Activated CD4-positive, alpha-beta T cell treated with anti-CD3 and anti-CD28 coated beads, Interleukin-2, amount 50 U/mL, for 48 hours (primary cell): ENCODE measurements at places on chromosomes 1 and 21.

DNA sequence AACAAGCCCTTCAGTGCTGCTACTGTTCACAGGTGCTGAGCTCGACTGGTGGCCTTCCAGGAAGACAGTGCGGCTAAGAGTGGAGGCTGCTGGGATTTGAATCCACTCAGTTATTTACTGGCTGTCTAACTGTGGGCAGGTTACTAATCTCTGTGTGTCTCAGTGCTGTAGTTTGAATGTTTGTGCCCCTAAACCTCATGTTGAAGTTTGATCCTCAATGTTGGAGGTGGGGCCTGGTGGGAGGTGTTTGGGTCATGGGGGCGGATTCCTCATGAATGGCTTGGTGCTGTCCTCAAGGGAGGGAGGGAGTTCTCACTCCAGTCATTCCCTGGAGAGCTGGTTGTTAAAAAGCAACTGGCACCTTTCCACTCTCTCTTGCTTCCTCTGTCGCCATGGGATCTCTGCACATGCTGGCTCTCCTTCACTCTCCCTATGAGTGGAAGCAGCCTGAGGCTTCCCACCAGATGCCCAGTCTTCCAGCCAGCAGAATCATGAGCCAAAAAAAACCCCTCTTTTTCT lies 334.8 kb downstream of the RPS6KC1 start:
- no peak for DNase-seq

GRCh38 chr1:48775831-48776392 lies 779 bp downstream of the BEND5 start:
- no peak for DNase-seq

DNA sequence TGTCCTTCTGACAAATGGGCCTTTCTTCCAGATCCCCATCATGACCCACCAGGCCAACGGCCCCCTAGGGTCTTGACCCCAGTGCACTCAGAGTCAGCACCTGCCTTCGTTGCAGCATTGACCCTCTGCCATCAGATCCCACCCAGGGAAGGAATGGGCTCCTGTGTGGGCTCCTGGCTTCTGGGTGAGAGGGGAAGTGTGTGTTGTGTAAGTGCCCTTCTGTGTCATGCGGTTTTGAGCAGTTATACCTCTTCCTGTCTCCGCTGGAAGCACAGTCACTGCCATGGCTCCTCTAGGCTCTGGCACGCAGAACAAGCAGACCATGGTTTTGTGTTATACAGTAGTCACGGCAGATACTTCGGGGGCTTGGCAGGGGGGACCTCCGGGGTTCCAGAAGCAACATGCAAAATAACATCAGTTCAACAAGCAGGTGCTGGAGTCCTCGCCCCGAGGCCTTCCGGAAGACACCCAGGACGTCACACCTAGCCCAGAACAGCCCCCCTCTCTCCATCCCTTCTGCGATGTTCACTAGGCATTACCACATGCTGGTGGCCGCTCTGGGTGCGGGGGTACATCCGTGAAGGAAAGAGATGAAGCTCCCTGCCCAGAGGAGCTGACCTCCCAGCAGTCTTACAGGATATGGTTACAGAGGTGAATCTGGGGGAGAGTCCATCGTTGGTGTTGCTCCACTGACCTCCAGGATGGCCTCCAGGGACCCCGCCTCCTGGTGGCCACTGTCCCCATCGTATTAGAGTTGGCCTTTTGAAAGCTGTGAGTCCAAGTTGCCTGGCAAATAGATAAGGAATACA lies 17.4 kb upstream of the KCNAB2 start:
- DNase-seq = peak; percentile 69

DNA sequence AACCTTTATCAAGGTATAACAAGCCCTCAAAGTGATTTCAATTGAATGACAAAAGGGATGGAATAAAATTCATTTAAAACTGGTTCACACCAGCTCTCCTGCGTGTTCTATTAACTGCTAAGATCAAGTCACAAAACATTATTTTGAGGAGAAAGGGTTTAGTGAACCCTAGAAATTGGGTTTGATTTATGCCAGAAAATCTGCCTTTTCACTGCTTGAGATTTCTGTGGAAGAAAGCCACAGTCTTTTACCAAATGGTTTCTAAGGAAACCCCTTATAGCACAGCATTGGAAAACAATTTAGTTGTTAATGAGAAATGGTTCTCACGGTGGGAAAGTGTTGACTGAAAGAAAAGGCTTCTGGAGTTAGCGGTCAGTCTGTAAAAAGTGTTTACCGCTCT lies 43.6 kb upstream of the DPH5 start:
- DNase-seq = no peak

DNA sequence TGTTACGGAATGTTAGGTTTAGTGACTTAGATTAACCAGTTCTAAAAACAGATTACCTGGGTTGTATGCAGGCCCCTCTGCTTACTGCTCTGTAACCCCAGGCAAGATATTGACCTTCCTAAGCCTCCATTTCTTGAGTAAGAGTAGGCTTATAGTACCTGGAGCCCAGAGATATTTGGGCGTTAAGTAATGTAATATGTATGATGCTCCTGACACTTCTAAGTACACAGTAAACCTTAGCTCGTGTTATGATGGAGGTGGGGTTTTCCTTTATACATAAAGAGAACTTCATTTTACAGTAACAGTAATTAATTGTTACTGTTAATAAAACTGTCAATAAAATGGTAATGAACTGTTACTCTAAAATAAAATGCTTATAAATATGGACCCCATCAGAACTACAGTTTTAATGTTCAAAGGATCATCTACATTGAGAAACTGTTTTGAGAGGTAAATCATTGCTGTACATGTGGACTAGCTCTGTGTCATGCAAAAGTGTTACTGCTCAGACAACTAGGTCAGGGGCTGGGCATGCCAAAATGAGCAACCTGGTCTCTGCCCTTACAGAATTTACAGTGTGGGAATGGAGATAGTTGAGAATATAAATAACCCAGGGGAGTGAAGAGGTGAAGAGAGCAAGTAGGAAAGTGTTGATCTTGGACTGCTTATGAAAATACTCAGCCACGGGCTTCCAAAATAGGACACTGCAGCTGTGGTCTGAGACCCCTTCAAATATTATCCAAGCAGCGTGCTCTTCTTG lies 26.6 kb downstream of the LRRC8C start:
- DNase-seq = no peak

DNA sequence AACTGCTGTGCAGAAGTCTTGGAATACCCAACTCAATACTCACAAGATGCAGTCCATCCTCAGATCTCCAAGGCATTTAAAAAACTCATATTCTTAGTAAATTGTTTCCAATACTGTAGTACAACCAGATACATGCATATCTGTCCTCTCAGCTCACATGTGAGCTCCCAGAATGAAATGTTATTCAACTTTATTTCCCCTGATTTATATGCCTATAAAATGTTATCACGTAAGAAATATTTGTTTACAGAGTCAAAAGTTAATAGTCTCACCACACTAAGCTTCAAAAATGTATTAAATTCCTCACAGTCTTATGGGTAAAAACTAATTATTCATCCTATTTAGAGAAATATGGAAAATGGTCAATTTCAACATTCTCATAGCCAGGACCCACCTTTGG lies 56.6 kb downstream of the LTN1 start:
- DNase-seq = no peak

- no peak for DNase-seq
Measured at GRCh38 chr1:203100516-203100869, 14.7 kb upstream of the MYOG start.

DNA sequence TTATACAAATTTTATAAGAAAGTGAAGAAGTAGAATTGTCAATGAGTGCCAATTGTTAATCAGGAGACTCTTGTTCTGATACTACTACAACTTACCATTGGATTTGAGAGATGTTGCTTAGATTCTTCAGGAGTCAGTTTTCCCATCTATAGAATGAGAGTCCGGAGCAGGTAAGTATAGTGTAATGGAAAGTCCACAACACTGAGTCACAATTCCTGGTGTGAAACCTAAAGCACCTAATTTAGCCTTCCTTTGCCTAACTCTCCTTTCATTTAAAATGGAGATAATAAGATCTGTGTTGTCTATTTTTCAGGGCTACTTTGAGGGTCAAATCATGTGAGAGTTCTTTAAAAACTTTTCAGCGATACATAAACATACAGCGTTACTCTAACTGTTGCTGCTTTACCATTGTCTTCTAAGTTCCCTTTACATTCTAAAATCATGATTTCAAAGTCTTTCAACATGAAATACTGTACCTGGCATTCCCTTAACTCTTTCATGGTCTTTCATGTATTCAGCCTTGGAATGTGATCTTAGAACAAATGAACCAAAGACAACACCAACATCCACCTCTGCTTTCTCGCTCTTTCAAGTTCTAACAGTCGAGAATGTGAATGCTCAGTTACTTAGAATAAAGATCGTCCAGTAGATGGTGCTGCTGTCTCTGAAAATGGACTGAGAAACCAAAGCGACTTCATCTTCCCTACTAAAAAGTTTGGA lies 90.9 kb downstream of the SLC30A10 start:
- no peak for DNase-seq

DNA sequence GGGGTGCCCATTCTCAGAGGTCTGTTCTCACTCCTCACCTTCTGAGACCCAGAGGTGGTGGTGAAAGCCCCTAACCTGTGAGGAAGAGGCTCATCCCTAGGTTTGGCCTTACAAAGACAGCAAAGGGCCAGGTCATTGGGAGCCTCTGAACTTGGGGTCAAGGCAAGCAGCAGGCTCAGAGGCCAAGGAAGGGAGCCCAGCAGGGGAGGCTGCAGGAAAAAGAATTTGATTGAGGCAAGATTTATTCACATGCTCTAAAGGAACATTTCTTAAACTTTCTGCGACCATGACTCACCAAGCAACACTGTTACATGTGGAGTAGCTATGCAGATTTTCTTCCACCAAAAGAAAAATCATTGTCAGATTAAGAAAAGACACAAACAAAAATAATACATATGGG lies 132.5 kb upstream of the SYT6 start:
- DNase-seq = no peak

GRCh38 chr1:23369335-23370013 lies at the start of gene ZNF436:
Gene ZNF436 (minus strand): TSS chr1:23369836. CDS start chr1:23368005, 1,831 bp downstream.
- peak; percentile 47 for DNase-seq

DNA sequence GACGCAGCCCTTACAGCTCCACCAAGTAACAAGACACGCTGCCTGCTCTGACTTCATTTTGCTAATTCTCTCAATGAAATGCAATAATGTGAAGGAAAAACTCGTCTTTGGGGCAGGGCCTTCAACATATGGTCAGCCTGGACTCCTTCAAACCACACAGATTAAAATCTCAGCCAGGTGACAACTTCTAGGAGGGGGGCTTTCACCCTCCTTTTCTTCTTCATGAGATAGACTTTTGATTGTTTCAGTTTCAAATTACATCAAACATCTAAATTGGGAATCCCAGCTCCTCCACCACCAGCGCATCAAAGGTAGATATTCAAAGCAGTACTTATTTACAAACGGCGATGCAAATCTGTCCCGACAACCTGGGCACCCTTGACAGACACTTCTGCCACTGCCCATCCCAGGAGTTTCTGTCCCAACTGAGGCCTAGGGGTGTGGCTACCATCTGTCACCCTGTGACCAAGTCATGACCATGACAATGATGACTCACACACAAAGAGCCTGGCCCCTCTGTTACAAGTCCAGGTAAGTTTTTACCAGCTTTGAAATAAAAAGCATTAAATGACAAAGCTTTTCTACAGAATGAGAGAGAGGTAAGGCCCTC lies 29.7 kb downstream of the SSBP3 start:
- peak; percentile 46 for DNase-seq

DNA sequence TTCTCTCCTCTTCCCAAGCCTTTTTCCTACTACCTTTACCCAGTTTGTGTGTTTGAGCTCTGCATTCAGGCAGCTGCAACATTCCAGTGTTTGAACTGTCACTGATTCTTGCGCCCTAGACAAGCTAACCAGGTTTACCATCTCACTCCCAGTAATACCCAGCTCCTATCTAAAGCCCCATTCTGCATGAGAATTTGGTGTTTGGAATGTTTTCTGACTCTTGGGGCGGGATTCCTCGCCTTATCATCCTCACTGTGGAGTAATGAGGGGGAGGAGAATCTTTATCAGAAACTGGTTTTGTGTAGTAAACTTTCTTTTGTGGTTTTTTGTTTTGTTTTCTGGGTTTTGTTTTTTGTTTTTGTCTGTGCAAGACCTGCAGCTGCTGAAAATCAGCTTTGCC lies 36.5 kb downstream of the NCF2 start:
- no peak for DNase-seq

GRCh38 chr1:190942475-190942874 lies 464.8 kb upstream of the BRINP3 start:
- DNase-seq = no peak

- no peak for DNase-seq
Measured at GRCh38 chr1:164754088-164754600, 195.2 kb downstream of the PBX1 start.

DNA sequence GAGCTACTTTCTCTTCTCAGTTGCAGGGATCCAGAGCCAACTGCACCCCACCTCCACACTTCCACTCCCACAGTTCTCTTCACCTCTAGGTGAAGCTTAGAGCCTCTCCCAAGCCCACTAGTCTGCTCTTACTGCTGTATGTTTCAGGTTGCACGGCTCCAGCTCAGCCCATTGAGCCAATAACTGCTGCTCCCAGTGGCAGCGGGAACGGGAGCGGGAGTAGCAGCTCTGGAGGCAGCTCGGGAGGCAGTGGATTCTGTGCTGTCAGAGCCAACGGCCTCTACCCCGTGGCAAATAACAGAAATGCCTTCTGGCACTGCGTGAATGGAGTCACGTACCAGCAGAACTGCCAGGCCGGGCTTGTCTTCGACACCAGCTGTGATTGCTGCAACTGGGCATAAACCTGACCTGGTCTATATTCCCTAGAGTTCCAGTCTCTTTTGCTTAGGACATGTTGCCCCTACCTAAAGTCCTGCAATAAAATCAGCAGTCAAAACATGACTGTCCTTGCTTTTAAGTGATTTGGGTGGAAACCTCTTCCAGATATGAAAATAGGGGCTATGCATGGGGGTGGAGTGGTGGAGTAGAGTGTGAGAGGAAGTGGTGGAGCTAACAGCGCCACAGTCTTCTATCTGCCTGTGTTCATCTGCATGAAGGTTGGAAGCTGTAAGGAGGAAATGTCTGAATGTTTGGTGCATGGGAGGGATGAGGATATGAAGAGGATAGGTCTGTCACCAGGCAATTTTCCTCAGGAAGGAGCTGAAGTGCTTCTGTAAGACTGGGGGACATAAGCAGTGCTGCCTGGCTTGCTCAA lies 29.6 kb downstream of the CHIA start:
- DNase-seq = no peak

DNA sequence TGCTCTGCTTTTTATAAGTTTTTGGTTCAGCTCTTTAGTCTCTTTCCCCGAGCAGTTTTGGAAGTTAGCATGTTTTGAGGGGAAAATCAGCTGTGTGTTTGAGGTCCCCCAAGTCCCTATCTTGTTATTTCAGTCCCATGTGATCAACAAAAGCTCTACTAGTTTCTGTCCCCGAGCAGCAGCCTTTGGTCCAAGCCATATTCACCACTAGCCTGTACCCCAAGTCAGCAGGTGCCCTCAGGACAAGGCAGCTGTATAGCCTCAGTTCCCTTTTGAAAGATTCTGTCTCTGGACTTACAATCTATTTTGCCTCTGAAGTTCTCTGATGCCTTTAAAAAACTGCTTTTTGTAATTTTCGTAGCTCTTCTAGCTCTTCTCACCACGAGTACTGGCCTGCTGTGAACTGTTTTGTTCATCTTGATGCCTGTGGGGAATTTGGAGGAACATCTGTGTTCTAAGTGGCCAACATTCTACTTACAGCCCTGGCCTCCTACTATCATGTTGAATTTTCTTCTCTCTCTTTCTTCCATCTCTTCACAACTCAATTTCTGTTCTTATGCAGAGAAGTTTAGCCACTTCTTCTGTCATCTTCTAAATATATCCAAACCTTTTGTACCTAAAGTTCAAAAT lies 16.7 kb downstream of the UAP1 start:
- no peak for DNase-seq

- DNase-seq = no peak
Measured at GRCh38 chr1:30046751-30047150, 676.6 kb downstream of the MATN1 start.

GRCh38 chr1:7538033-7538432 lies 233.1 kb upstream of the VAMP3 start:
- DNase-seq = no peak

GRCh38 chr1:903721-904271 lies 19.9 kb upstream of the SAMD11 start:
- DNase-seq = no peak
